ENCODE measurements at places on chromosomes 2 and 18.

- no peak for DNase-seq
Measured at GRCh38 chr2:62338111-62338510, 142.2 kb downstream of the B3GNT2 start.

DNA sequence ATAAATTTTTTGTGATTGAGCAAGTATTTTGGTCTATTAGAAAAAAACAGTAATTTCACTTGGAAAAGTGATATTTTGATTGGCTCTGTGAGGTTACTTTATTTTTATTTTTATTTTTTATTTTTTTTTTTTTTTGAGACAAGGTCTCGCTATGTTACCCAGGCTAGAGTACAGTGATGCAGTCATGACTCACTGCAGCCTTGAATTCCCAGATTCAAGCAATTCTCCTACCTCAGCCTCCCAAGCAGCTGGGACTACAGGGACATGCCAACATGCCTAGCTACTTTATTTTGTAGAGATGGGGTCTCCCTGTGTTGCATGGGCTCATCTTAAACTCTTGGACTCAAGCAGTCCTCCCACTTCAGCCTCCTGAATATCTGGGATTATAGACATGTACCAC, 60.9 kb upstream of the MGAT5 start:
- DNase-seq = no peak

- DNase-seq = no peak
Measured at GRCh38 chr2:12212841-12213597, 466.6 kb downstream of the LPIN1 start.

GRCh38 chr18:61993831-61994230, 101.0 kb upstream of the RNF152 start:
- DNase-seq = no peak

- DNase-seq = no peak
Measured at GRCh38 chr2:189179570-189179950, at the start of gene COL5A2. Gene COL5A2, minus strand, starts transcription at chr2:189179761. Its CDS starts 157 bp downstream, at chr2:189179604.

GRCh38 chr2:31286961-31287550, 53.1 kb downstream of the EHD3 start:
- no peak for DNase-seq

GRCh38 chr18:36931106-36931505, 102.2 kb downstream of the KIAA1328 start:
- no peak for DNase-seq

DNA sequence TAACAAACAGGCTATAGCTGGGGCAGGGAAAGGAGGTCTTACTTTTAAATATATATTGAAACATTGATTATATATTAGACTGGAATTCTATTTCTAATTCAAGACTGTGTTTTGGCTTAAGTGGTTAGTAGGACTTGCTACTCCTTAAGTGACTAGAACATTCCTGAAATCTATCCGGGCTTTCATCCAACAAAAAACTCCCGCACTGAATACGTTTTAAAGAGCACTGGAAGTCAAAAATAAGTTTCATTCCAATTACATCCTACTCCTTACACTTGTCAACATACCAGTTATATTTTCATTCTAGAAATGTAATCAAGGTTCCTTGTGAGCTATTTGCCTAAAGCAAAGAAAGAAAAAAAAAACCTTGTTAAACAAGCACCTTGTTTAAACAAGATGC, 204.6 kb downstream of the SP3 start:
- DNase-seq = no peak

DNA sequence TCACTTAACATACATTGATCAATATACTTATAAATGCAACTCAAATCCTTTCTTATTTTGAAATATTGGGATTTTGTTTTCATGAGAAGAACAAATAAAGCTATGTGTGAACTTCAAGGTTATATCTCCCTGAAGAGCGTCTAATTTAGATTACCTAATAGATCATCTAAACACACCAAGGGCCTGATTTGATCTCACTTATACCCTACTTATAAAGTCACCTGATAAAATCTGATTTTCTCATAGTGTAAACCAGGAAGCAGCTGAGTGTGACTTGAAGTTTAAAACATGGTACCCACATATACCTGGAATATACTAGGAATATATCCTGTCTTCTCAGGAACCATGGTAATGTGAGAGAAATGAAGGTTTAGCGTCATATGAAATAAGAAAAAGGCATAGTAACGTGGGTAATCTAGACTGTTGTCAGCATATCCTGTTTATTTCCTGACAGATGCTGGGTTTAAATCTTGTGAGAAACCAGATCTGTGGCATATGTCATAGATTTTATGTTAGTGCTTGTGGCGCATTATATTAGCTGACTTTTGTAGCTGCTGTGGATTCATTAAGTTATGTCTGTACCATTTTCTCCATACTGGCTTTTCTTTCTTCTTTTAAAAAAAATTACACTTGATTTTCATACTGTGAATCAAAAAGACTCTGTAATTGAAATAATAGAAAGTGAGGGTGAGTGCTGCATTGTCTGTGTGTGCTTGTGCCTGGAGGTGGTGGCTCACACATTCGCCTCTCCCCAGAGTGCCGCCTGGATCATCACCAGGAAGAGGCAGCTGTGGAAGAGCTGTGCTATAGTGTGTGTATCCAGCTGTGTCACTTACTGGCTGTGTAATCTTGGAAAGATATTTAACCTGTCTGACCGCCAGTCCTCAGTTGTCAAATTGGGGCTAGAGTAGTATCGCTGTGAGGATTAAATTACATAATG, 164.0 kb downstream of the MYO3B start:
- no peak for DNase-seq

DNA sequence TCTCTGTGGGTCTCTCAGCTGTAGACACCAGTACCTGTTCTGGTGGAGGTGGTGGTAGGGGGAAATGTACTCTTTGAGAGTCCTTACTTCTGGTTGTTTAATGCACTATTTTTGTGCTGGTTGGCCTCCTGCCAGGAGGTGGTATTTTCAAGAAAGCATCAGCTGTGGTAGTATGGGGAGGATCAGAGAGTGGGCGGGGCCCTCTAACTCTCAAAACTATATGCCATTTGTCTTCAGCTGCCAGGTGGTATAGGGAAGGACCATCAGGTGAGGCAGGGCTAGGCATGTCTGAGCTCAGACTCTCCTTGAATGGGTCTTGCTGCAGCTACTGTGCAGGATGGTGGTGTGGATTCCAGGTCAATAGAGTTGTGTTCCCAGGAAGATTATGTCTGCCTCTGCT, 1100.8 kb downstream of the CNTNAP5 start:
- no peak for DNase-seq

DNA sequence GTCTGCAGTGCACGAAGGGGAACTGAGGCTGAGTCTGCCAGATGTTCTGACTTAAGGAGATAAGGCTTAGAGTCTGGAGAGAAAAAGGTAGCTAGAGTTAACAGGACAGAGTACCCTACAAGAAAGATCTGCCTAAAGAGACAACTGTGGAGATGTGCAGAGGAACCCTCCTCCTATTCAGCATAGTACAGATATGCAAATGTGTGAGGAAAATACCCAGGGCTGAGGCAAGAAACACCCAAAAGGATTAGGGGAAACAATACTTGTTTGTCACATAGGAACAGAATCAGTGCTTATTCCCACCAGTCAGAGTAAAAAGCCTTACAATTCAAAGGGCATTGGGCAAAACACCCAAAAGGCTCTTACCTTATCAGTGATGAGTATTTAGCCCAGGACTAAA, 67.8 kb downstream of the SS18 start:
- no peak for DNase-seq

- no peak for DNase-seq
Measured at GRCh38 chr2:96773922-96774321, 13.2 kb downstream of the CNNM4 start.

DNA sequence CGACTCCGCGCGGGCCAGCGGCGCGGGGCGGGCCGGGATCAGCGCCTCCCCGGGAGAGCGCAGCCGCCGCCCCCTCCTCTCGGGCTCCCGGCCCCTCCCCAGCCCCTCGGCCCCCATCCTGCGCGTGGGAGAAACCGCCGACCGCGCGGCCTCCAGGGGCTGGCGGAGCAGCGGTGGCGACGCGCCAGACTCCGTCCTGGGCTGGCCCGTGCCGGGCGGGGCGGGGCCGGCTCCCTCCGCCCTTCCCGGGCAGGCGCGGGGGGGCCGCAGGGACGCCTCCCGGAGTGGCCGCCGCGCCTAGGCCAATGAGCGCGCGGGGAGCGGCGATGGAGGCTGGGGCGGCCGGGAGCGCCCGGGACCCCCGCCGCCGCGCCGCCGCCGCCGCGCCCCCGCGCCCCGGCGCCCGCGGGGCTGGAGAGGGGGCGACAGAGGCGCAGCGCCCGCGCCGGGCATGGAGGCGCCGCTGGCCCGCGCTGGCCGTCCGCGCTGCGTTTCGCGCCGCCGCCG, 49.1 kb downstream of the KCNIP3 start:
- DNase-seq = peak; percentile 90

- DNase-seq = no peak
Measured at GRCh38 chr2:109304242-109304641, 175.2 kb downstream of the SH3RF3 start.

DNA sequence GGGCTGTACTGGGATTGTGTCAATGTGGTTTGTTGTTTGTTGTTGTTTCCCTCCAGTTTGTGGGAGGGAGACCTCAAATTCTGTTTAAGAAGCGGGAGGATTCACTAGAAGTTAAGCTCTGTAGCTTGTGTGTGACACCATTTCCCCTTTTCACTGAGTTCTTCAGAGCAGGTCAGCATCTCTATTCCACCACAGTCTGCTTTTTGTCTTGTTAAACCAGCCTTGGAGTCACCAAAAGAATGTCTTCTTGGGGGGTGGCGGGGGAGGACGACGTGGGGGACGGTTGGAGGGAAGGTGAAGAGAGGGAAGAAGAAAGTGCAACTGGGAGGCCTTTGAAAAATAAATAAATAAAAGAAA, 2.3 kb upstream of the BCL11A start:
- DNase-seq = no peak

GRCh38 chr2:121284463-121285449, at the start of gene TFCP2L1:
Gene TFCP2L1, minus strand, starts transcription at chr2:121285202. Its CDS starts 93 bp downstream, at chr2:121285109.
- DNase-seq = peak; percentile 88

DNA sequence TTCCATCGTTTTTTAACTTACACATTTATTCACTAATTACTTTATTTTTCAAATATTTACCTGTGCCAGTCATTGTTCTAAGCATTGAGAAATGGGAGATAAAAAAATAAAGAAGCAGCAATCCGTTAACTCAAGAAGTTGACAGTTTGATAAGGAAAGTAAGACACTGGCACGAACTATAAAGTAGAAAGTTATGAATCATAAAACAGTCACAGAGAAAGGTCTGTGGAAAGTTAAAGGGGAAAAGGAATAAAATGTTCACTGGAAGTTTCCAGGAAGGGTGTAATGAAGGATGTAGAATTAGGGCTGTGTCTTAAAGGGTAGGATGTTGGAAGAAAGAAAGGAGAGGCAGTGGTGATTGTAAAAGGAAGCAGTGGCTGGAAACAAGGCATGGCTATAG, 118.9 kb downstream of the RDH14 start:
- no peak for DNase-seq

DNA sequence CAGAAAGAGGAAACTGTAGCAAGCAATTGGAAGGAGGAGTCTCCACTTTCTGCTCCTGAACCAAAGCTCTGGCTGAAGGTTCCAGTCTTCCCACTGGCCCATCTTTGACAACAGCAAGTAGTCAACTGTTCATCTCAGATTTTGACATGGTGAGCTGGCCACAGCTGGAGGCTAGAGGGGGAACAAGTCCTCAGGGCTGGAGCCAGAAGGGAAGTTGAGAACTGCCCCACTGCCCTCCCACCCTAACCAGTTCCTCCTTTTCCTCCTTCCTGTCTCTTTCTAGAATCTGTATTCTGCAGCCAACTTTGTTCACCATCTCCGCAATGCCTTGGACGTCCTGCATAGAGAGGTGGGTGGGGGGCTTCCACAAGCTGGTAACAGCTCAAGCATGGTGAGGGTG, 105.8 kb downstream of the PLB1 start:
- no peak for DNase-seq

GRCh38 chr2:155519529-155520130, 812.9 kb downstream of the NR4A2 start:
- no peak for DNase-seq

GRCh38 chr2:23483791-23484190, 98.8 kb downstream of the KLHL29 start:
- no peak for DNase-seq

DNA sequence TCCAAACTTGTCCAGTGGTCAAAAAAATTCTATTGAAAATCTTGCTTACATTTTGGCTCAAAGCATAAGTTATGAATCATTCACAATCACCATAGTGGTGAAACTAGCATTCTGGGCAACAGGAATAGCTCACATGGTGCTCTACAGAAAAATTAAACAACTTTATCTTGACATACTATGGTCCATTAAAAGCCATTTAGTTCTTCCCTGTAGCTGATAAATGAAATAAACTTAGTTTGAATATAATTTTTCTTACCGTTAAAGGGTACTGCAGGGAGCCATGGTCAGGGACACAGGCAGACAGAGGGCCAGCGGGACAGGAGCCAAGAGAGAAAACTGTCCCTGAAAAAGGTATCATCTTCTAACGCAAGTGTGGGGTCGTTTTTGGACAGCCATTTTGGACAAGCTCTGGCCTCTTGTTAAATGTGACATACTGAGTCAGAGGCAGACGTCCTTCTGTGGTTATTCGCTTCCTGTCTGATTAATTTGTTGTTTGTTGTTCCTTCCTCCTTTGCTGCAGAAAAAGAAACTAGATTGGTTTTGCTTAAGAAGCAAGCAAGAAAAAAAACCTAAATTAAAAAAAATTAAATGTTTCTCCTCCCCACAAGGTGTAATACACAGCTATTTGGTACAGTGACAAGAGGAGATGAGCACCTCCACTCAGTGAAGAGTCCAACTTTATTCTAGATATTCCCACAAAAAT, at the start of gene WIPF1:
Gene WIPF1, minus strand, starts transcription at position 460 of the 703 bp plus-strand sequence. CDS start 12,231 bp downstream, outside the sequence.
- no peak for DNase-seq

DNA sequence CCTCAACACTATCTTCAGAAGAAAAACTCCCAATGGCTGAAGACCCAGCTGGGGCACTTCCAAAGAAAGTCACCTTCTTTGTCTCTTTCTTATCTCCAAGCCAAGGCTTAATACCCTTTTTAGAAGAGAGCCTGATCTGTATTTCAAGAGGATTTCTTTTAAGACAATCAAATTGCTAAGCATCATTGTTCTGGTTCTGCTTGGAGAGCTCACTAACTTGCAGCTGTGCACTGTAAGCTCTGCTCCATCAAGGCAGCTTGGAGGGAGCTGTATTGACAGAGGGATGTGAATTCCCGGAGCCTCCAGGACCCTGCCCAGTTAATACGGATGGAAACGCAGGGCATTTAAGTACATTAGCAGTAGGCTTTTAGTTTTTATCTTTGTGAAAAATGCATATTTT, 253.1 kb downstream of the TDRD15 start:
- DNase-seq = no peak

- no peak for DNase-seq
Measured at GRCh38 chr2:73279852-73280251, 4.4 kb downstream of the FBXO41 start.

- DNase-seq = no peak
Measured at GRCh38 chr2:105999211-105999989, 194.7 kb downstream of the UXS1 start.

DNA sequence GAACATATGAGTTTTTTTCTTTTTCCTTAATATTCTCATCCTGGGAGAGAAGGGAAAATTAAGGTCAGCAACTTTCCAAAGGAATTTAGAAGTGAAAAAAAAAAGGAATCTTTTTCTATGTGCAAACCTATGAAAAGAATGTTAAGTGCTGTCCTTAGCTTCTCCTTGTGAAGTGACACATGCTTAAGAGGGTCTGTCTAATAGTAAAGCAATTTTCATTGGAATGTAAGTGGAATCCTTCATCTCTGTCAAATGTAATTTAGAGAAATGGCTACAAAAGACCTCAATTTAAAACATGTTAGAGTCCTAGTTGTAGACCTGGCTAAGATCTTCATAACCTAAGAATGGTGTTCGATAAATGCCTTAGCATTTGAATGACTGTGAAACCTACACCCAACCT, 117.4 kb upstream of the EPB41L3 start:
- DNase-seq = no peak

GRCh38 chr18:35508746-35509338, 11.1 kb upstream of the INO80C start:
- no peak for DNase-seq

Measured in 8988T (cell line).